ENCODE measurements at places on chromosomes 4 and X.
A peak's percentile ranks its signal among the peaks of the same experiment; 100 is the strongest.

DNA sequence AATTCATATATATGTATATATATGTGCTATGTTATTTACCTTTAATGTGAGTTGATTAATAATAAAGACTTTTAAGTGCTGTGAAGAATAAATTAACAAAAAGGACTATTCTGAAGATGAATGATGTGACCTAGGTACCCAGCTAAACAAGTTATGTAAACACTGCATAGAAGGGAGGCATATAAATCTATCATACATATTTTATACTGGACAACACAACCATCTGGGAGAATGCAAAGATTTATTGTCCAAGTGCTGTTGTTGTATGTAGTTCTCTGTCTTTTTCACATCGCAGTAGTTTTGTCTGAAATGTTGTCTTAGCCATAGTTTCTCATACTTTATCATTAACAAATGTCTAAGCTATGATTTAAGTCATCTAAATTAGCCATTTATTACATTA is 337.6 kb downstream of the PCDH18 start:
- ATAC-seq = no peak

DNA sequence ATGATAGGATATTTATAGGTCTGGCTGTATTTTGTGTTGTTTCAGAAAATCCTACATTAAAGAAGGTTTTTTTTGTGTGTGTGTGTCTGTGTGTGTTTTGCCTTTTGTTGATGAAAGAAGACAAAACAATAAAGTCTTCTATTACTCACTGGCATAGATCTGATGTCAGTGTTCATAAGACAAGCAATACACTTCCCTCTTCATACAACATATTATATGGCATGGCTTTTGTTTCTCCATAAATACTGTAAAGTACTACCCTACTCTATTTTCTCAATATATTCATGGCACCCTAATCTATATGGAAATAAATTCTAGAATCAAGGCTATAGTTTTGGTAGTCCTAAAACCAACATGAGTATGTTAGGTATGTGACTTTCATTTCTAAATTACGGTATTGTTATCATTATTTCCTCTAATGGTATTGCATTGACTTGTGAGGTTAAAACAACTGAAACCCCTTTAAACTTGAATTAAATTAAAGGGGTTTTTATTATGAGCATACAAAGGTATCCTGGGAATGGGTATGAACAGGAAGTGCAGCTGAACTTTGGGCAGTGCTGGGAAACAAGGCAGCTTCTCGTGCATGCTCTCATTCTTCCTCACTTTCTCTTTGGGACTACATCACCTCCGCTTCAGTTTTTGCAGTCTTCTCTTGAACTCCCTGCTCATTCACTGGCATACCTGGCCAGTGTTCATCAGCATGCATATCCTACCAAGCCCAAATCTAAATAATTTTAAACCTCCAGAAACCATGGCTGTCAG is 70.5 kb upstream of the PRSS48 start:
- ATAC-seq = no peak

DNA sequence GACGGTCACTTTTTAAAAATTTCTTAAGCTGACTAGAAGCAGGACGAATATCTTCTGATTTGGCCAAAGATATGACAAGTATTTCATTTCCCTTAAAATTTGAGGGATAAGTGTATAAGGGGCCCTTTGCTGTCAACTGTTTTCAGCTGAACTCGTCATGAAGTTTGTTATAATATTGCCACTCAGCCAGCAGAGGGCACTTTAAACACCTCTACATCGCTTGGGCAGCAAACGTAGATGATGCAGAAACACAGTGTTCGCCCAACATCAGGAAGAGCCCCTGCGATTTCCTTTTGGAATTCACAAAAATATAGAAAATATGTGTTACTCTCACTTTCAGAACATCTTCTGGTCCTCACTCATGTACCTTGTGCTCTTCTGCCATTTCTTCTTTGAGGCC is 435.7 kb upstream of the FMR1 start:
- ATAC-seq = no peak

DNA sequence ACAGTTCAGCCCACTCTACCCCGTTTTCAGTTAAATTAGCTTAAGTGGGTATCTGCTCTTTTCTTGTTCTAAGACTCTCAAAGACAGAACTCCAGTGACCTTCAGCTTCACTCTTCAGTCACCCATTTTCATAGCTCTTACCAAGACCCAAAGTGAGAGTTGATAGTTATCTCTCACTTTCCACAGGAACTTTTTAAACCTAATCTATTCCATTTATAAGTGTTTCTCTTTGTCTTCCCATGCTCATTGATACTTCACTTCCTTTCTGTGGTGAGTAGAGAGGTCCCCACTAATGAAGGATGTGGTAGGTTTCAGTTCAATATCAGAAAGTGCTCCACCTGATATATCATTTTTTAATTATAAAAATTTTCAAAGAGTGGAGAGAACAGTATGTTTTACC is 33.4 kb downstream of the COX18 start:
- no peak for ATAC-seq

DNA sequence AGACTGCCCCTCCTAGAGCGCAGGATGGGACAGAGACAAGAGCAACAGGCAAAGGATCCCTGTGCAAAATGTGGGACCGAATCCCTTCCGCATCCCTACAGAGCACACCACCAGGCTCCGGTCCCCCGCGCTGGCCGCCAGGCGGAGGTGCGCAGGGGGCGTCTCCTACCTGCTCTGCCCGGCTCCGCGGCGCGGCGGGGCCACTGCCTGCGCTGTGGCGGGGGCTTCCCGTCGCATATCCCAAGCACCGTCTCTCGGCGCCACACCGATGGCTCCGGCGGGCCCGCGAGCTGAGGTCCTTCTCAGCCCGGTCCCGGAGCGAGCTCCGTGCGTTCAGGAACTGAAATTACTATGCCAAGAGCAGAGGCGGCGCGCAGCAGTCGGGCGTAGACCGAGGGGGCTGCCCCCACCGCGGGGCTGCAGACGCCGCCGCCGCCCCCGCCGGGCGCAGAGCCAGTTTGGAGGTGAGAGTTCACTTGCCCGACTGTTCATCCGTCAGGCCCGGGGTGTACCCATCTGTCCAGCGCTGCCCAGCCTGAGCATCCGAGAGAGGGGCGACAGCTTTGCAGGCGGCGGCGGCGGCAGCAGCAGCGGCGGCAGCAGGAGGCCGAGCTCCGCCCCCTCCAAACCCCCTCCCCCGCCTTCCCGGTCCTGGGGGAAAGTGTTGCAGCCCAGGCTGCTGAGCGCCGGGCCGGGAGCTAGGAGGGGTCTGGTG is at the start of gene GPRIN3:
GPRIN3 (minus strand) TSS at position 355 of the 715 bp plus-strand sequence. CDS start 57,690 bp downstream, outside the sequence.
- ATAC-seq = peak; percentile 59

DNA sequence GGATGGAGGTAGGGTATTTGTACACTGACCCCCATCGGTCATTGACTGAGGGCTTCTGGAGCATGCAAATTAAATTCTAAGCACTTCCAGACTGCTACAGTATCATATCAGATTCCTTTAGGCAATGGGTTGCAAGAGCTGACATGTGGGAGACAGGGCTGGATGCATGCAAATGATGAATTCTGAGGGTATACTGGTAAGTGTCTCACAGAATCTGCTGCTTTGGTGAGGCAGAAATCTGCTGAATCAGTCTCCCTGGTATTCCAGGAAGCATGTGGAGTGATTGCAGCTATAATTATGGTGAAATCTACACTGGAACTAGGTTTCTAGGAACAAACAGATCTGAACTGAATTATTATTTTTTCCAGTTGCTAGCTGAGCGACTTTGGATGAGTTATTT is 684.9 kb upstream of the MAGEB2 start:
- ATAC-seq = no peak

DNA sequence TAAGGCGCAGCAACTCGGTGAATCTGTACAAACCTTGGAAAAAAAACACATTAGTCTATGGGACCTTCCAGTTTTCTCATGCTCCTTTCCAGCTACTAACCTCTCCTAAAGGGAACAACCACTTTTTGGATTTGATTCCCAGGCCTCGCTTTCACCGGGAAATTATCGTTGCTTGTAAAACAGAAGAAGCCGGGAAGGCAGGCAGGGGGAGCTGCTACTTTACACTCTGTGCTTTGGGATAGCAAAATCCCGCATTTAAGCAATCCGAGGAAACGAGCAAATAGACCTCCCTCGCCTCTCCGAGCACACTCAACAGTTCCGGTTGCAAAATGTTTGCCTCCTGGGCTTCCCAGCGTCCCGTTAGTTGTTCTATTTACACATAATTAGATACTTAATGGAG is 1.2 kb downstream of the CD38 start:
- ATAC-seq = no peak

Data from esophagus mucosa (tissue), 1 donor.